ENCODE measurements at places on chromosomes 13 and 19.

GRCh38 chr19:16754207-16754806 lies 34.7 kb downstream of the NWD1 start:
- no peak for DNase-seq

DNA sequence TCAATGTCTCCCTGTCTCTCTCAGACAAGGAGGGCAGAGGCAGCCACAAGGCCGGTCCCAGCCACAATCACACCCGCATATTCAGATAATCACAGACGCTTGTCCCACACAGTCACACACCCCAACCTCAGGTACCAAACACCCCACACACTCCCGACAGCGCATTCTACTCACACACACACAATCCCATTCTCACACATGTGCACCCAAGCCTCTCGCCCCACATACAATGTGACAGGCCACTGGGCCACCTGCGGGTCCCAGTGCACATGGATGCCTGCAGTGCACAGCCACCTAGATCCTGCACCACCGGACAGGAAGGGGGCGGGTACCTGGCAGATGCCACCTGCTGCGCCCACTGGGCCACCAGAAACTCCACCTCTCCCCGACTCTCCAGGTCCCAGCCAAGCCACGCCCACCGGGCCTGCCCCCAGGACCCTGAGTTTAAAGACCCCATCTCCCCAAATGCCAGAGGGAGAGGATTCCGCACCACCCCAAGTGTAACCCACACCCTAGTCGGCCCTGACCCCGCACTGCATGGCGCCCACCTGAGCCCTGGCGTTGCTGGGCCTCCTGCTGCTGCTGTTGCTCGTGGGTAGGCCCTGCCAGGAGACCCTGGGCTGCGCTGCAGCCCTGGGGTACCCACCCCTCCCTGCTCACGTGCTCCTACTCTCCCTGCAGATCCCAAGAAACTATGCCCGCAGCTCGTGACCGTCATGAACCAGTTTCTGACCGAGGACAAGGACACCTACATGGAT lies 10.6 kb downstream of the SCGB2B2 start:
- DNase-seq, result no peak

DNA sequence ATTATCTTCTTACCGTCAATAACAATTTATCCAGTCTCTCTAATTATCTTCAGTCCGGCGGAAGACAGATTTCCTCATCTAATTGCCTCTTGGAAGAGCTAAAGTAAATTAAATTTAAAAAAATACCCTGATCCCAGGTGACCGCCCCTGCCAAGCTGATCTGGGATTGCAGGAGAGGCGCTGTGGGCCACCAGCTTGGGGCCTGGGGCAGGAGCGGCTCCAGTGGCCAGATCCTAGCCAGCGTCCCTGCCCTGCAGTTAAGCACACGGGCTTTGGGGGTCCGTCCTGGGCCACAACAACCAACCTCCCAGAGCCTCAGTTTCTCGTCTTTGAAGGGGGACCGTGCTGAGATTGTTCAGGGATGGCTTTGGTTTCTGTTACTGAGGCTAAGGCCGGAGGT lies 12.4 kb upstream of the TMEM255B start:
- DNase-seq, result no peak

GRCh38 chr19:48480183-48480557 lies 11.0 kb downstream of the CYTH2 start:
- peak; percentile 28 for DNase-seq

DNA sequence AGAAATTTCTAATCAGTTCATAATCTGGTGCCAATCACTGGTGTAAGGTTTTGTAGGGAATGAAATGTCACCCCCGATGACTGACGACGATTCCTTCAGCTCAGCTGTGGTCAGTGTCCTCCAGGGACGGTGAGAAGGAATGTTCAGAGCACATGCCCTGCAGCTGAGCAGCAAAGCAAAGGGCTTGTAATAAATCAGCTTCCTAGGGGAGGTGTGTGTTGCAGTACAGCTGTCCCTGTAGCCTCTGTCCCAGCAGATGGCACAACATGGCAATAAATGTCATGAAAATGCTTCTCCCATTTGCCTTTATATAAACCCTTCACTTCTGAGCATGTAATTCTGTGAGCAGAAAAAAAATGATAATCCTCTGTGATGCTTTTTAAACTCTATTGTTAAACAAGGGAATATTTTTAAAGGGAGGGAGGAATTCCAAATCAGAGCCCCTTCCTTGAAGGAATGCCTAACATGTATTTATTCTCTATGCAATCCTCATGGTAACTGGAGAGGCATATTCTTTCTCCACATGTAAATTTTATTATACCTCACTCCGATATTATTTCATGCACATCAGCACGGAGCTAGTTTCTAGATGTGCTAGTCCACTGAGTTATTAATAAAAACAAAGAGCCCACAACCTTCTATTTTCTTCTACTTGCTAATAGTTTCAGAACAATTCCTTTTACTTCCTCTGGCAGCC lies 102.5 kb downstream of the FAM216B start:
- no peak for DNase-seq

DNA sequence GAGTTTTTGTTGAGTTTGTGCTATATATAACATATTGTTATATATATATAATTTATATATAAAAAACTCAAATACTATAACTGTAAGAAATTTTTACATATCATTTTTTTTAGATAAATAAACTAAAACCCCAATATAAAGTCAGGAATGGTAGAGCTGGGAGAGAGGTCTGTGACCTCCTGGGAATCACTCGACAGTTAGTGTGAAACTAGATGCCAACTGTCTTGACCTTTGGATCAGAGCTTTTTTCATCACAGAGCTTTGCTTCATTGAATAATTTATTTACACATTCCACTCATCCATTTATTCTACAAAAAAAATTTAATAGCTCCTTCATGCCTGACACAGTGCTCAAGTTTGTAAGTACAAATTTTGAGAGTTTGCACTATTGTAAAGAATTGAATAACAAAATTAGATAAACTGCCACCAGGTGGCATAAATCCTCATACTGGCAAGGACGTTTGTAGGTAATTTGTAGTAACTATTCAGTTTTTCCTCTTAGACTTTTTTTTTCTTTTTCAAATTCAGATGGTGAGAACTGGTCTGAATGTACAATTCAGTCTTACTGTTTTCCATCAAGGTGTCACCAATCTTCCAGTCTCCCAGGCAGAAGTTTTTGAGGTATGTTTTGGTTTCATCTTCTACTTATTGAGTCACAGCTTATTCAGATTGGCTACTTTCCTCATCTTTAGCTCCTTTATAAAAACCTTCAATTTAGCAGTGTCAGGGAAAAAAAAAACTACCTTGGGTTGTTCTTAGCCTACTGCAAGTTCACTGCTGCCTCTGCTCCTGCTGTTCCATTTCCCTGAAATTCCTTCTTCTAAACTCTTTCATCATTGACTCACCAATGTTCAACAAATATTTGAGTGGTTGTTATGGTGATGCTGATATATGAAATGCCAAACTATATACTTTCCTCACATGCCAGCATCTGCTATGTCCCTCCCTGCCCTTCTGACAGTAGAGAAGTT lies 28.7 kb downstream of the LACC1 start:
- DNase-seq, result no peak

GRCh38 chr19:39408392-39409207 lies 2.0 kb downstream of the ZFP36 start:
- DNase-seq, result no peak

- DNase-seq, result no peak
Observed at GRCh38 chr13:37382146-37382545, 216.4 kb downstream of the POSTN start.

DNA sequence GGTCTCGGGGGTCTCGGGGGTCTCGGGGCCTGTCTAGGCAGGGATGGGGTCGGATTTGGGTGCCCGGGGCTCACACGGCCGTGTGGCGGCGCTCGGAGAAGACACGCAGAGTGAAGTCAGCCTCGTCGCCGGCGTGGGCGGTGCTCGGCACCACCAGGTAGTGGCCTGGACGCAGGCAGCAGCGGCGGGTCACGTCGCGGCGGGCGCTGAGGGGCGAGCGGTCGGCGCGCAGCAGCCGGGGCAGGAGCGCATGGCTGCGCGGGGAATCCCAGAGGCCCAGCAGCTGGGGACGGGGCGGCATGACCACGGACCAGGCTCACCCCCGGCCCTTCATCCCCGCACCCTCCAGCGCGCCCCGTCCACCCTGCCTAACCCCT lies 8.2 kb downstream of the CAPN12 start:
- peak; percentile 41 for DNase-seq

- DNase-seq, result no peak
Observed at GRCh38 chr19:48780631-48781391, 25.5 kb downstream of the FGF21 start.

GRCh38 chr19:41528106-41528505 lies 47.9 kb upstream of the CEACAM21 start:
- no peak for DNase-seq

DNA sequence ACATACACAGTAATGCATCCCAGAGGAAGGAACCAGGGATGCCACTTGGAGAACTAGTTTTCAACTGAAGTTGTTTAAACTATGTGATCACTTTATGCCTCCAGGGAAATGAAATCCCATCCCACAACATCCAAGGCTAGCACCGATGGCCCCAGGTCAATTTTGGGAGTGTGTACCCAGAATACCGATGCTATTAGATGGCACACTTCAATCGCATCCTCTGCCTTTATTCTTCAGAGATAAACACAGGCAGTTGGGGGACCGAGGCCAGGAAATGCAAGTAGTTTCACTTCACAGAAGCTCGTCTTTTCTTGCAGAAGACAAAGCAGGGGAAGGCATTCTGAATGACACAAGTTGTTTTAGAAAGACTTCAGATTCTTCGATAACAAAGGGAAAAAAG lies 13.8 kb downstream of the STK24 start:
- peak; percentile 67 for DNase-seq

GRCh38 chr13:22286338-22286737 lies 615.5 kb downstream of the FGF9 start:
- DNase-seq, result no peak

- peak; percentile 66 for DNase-seq
Observed at GRCh38 chr19:4851551-4852290, 15.7 kb downstream of the PLIN3 start.

- DNase-seq, result no peak
Observed at GRCh38 chr13:37997641-37998040, 128.1 kb upstream of the TRPC4 start.

- DNase-seq, result no peak
Observed at GRCh38 chr19:15251749-15252397, 19.6 kb upstream of the EPHX3 start.

GRCh38 chr19:40219721-40220276 lies 1.6 kb upstream of the TTC9B start:
- no peak for DNase-seq

DNA sequence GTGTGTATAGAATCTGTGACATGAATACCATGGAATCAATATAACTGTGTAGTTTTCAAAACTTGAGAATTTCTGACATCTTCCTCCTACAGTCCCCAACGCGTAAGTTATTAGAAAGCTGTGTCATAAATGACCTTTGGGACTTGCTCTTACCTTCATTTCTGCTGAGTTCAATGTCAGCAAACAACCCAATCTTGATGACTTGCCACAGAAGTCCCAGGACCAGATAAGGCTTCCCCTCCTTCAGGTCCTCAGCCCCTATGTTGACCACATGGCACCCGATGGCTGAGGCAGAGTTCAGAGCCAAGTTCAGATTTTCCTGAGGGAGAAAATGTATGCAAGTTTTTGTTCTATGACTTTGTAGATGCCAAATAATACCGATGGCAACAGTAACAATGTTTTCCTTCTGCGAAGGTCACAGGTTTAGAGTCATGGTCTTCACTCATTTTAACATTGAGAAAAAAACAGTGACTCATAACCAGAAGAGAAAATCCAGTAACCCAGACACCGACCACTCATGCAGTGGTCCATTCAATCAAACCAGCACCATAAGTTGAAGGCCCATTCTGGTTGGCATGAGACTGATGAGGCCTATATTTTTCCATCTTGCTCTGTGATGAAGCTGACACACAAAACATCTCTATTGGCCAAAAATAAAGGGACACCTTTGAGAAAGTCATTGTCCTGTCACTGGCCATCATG lies 29.2 kb downstream of the LCP1 start:
- DNase-seq, result no peak

GRCh38 chr19:44648631-44649251 lies 5.0 kb downstream of the PVR start:
- no peak for DNase-seq

- peak; percentile 23 for DNase-seq
Observed at GRCh38 chr13:25847145-25847544, 204.7 kb downstream of the SHISA2 start.

DNA sequence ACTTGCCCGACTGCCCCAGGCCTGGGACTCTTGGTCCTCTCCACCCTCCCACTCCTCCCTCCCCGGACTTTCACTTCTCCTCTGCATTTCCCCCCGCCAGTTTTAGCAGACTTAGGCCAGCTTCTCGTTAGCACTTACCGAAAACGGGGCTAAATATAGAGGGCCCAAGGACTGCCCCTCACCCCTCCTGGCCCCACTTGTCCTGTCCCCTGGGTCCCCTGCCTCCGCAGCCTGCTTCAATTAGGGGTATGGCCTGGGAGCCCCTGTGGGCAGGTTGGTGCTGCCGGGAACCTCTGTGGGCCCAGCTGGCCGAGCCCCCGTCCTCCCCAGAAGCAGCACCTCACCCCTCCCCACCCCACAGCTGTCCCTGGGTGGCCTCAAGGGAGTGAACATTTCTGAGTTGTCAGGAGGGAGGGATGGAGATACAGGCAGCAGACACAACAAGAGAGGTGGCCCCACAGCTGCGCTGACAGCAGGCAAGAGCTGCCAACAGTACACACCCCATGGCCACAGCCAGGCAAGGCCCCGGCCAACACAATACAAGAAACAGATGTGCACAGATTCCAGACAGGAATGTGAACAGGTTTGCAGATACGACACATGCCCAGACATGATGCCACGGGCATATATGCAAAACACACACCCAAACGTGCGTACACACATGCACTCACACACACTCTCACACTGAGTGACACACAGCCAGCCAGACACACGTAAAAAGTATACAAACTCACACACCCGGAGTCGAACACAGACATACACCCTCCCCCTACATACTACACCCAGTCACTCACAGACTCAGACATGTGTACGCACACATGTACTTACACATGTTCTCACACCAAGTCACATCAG lies 2.6 kb downstream of the POU2F2 start:
- DNase-seq, result no peak

DNA sequence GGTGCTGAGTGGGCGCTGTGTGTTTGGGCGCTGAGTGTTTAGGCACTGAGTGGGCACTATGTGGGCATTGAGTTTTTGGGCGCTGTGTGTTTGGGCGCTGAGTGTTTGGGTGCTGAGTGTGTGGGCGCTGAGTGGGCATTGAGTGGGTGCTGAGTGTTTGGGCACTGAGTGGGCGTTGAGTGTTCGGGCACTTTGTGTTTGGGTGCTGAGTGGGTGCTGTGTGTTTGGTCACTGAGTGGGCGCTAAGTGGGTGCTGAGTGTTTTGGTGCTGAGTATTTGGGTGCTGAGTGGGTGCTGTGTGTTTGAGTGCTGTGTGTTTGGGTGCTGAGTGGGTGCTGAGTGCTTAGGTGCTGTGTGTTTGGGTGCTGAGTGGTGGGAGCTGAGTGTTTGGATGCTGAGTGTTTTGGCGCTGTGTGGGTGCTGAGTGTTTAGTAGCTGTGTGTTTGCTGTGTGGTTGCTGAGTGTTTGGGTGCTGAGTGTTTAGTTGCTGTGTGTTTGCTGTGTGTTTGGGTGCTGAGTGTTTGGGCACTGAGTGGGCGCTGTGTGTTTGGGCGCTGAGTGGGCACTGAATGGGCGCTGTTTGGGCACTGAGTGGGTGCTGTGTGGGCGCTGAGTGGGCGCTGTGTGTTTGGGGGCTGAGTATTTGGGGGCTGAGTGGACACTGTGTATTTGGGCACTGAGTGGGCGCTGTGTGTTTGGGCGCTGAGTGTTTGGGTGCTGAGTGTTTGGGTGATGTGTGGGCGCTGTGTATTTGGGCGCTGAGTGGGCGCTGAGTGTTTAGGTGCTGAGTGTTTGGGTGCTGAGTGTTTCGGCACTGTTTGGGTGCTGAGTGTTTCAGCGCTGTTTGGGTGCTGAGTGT lies 47.2 kb upstream of the F7 start:
- no peak for DNase-seq

- peak; percentile 21 for DNase-seq
Observed at GRCh38 chr19:39246951-39247669, 1.5 kb downstream of the IFNL4 start.

Measured in CD4-positive, alpha-beta T cell treated with Interleukin-6 at 100 ng/mL for 8 hours (primary cell).